Activated naive CD4-positive, alpha-beta T cell treated with anti-CD3 and anti-CD28 coated beads, Interleukin-2, amount 50 U/mL, for 16 hours (primary cell): ENCODE measurements at places on chromosomes 12 and 14.

DNA sequence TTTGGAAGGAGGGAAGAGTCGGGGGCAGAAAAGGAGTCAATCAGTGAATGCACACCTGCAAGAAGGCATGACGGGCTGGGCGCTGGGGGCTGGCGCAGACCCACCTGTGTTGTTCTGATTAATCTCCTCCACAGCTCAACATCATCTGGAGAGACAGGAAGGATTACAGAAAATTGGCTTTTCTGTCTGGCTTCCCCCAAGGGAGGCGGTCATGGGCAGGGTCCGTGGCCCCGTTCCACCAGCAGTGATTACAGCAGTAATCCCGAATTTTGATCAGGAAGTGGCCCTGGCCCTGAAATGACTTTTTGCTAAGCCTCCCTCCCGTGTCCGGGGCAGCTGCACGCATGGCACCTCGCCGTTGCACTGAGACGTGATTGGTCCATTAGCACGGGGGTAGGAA lies 24.4 kb upstream of the GALNT9 start:
- DNase-seq, result peak; percentile 1

DNA sequence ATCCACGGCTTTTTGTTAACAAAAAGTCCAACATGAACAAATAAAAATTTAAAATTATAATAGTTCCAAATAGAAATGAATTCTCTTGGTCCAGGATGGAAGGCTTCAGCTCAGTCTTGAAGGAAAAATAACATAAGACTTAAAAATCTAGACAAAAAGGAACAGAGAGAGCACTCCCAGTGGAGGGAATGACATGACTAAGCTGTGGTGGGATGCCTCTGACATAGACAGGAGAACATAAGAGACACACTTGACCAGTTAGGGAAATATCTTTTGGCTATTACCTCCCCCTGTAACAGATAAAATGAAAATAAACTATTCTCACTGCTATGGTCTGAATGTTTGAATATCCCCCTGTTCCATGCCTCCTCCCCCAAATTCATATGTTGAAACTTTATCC lies 106.8 kb downstream of the BBS10 start:
- DNase-seq, result no peak

DNA sequence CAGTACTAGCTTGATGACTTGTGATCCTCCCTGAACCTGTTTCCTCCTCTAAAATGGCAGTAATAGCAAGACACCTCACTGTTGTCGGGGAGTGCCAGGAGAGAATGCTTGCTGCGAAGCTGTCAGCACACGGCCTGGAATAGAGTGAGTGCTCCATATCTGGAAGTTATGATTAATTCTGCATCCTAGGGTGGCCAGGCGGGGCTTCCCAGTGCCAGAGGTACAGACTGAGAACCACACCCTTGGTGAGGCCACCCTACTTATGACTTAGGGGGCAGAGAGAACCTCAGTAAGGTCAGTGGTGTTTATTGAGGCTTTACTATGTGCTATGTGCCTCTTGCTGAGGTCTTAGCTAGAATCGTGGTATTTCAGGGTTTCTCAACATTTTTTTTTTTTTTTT lies 20.1 kb downstream of the MORN3 start:
- no peak for DNase-seq

- DNase-seq, result peak; percentile 67
Observed at GRCh38 chr14:69354383-69355153, 43.5 kb downstream of the ERH start.

DNA sequence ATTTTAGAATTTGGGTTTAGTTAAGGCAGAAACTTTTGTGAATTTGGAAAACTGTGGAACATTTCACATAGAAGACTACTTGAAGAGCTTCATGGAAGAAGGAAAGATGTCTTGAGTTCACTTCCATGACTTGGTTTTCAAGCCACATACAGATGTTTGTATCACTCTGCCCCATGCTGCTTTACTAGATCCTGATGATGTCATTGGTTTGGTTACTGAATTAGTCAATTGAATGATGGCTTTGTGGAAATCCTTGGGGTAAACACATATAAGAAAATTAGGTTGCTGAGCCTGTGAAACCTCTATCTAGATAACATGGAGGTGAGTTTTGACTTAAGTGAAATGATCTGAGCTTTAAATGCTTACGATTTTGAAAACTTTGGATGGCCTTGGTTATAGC lies 90.6 kb downstream of the LRRK2 start:
- no peak for DNase-seq

DNA sequence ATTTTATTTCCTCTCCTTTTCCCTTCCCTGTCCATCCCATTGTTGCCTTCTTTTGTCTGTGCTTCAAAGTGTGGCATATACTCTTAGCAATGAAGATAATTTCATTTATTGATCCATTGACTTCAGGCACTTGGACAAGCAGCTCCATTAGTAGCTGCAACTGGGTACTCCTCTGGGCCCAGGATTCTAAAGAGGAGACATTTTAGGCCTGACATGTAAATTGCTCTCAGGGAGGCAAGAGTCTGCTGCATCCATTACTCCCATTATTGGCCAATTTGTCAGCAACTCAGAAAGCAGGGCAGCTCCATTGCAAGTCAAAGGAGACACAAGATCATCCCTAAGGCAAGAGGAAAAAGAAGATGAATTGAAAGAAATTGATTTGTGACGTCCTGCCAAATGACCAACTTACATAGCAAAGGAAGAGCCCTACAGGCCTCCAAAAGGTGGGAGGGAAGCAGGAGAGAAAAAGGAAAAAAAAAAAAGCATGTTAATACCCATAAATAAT lies 1094.1 kb upstream of the FLRT2 start:
- no peak for DNase-seq

- DNase-seq, result no peak
Observed at GRCh38 chr14:105023144-105023543, 2.3 kb upstream of the CDCA4 start.
